Mesothelial cell of epicardium (in vitro differentiated cells): ENCODE measurements at places on chromosomes 6 and 20.

DNA sequence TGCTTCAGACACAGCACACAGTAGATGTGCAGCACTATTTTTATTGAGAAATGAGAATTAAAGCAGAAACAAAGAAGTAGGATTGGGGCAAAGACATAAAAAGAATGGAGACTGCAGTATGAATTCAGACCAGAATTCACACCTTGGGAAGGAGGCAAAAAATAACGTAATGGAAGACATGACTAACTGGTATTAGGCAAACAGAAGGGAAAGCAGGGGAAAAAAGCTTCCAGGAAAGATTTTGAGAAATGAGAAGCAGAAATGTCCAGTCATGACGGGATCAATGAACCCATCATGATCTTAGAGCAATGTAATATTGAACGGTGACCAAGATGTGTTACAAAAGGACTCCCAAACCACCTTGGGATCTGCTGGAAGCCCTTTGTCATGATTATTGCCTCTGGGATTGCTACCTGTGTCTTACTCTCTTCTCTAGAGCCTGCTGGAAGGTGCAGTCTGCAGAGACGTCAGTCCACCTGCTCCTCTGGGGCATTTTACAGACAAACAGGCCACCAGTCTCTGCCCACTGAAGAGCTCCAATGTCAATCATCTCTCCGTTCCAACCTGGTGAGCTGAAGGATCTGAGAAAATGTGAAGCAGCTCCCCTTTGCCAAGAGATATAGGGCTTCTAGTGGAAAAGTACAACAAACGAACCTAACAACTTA is 8.7 kb downstream of the NUDT3 start:
- no peak for DNase-seq

DNA sequence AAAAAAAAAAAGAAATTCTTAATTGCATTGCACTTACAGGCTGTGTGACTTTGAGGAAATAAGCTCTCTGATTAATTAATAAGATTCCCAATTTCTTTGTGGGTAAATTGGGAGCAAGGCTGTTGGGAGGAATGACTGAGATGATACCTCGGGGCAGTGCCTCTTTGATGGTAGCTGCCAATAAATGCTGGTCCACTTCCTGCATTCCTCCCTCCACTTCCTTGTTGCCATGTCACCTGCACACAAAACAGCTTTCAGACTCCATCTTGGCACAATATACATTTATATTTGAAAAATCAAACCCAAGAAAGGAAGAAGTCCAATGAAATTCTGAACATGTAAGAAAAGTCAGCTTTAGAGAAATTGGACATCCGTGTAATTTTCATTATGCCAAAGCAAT is 45.1 kb downstream of the MTHFD1L start:
- DNase-seq: no peak

DNA sequence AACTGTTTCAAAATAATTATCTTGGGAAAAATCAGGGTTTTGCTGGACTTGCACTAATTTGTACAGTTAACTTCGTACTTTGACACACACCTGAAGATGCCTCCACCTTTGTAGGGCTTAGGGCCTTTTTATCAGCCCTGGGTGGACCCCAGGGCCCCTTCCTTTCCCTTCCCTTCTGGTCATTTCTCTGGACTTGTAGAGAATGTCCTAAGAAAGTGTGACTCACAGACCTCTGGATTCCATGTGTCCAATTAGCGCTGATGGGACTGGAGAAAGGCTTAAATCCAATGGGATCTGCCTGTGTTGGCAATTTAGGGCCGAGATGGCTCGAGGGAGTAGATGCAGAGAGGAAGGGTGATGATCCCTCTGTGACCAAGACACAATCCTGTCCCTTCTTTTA is 9.3 kb downstream of the TRIM15 start:
- DNase-seq: no peak

DNA sequence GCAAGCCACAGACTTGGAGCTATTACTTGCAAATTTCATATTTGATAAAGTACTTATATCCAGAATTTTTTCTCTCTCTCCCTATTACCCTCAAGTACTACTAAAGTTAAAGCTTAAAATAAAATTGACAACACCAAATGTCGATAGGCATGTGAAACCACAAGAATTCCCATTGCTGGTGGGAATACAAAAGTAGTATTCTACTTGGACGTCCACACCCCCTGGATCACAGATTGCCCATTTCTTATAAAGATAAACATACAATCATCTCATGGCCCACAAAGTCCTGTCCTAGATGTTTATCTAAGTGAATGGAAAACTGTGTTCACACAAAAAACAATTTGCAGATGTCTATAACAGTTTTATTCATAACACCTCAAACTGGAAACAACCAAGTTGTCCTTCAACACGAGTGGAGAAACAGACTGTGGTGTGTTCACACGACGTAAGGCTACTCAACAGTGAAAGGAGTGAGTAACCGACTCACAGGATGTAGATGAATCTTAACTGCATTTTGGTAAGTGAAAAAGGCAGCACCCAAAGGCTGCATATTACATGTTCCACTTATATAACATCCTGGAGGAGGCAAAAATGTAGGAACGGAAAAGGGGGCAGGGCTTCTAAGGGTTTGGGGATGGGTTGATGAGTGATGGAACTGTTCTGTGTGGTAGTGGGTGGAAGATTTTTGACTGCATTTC is 297.4 kb downstream of the THBS2 start:
- DNase-seq: no peak

DNA sequence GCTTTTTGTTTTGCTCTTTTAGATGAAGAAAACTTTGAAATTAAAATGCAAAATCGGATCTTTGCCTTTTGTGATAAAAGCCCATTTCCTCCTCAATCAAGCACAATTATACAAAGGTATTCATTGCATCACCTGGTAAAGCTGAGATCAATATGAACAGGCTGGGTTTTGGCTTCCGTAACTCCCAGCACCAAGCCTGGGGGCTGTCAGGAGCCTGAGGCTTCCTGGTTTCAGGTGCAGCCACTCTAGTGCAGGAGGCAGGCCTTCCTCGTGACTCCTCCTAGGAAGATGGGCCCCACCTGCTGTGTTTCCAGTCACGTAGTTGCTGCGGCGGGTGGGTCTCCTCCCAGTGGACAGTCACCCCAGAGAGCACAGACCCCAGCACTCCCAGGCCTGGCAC is 54.0 kb downstream of the EDN3 start:
- no peak for DNase-seq

GRCh38 chr20:21519136-21519584 is 5.3 kb upstream of the NKX2-2 start:
- DNase-seq: no peak

DNA sequence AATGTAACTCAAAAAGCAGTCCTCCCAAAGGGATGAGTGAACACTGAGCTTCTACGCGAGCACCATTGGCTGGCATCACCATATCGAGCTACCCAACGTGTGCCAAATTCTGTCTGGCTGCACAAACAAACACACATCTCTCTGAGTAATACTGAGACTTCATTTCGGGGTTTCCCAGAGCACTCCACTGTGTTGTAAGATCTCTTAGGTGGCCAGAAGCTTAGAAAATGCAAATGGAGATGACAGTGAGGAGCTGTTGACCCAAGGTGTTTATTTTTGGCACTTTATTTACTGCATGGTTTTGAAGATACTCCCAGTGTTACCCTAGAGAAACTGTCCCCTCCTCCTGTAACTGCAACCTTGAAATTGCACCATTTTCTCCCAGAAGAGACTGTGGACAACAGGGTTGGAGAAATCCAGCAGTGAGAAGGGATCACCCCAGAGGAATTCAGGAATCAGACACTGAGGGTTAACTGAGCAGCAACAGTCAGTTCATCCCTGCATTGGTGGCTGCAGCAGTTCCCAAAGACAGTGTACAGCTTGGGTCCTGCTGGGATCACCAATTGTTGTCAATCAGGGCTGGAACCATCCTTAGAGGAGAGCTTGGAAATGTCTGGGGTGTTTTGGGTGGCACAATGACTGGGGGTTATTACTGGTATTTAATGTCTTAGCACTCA is 1.0 kb upstream of the RIPOR2 start:
- no peak for DNase-seq

GRCh38 chr6:114428341-114428740 is 85.5 kb upstream of the HS3ST5 start:
- no peak for DNase-seq

- no peak for DNase-seq
Measured at GRCh38 chr20:51543422-51543788, 886 bp upstream of the NFATC2 start.

- no peak for DNase-seq
Measured at GRCh38 chr6:125749865-125750691, 646 bp downstream of the HEY2 start.

DNA sequence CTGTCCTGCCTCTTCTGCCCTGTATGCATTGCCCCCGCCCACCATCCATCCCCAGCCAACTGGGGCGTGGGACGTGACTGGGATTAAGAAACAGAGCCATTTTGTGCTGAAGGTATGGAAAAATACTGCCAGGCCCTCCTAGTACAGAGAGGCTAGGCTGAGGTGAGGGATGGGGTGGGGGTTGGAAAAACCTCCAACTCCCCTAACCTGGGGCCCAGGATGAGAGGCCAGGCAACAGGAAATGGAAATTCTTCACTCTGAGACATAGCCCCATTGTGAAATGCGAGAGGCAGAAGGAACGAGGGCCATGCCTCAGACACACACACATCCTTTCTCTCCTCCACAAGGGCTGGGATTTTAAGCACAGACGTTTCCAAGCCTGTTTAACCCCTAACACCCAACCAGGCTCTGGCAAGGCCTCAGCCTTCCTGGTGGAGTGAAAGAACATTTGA is 19.9 kb downstream of the KCNK5 start:
- DNase-seq: no peak

- no peak for DNase-seq
Measured at GRCh38 chr20:49184691-49185070, 3.5 kb downstream of the STAU1 start.

GRCh38 chr6:22471132-22471690 is 98.2 kb upstream of the HDGFL1 start:
- no peak for DNase-seq

DNA sequence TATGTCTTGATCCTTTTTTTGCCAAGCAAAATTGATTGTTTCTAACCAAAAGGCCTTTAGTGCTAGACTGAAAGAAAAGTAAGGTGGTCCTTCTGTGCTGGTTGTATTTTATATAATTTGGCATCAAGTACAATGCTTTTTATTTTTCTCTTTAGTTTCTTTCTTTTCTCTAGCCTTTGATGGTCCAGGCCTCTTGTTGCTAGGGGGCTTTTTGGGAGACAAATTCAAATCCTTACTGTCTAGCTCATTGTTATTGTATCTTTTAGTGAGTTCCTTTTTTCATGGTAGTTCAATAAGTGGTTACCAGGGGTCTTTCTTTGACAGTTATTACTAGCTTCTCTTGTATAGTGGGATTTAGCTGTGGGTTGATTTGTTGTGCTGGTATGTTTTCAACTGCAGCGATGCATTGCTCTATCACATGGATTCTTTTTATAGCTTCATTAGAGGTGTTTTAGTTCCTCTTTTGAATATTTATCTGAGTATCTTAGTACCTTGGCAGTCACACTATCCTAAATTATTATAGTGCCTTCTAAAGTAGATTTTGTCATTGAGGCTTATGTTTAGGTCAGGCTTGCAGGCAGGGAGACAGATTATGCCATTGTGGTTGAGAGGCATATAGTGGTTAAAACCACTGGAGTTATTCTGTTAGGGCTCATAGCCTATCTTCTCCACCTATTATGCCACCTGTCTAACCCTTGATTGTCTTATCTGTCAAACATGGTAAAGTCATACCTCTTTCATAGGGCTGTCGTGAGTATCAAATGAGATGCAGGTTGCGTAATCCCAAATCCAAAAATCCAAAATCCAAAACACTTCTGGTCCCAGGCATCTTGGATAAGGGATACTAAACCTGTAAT is 49.5 kb downstream of the KCNS1 start:
- no peak for DNase-seq

GRCh38 chr6:166167801-166168615 is at the start of gene TBXT:
TSS of gene TBXT (minus strand) at chr6:166167851. CDS start at chr6:166167591, 260 bp downstream.
- DNase-seq: peak; percentile 45

GRCh38 chr6:72064399-72064975 is 178.1 kb downstream of the RIMS1 start:
- no peak for DNase-seq

- no peak for DNase-seq
Measured at GRCh38 chr20:56511926-56512325, 12.6 kb upstream of the FAM209A start.

GRCh38 chr20:33684533-33685327 is 1.5 kb downstream of the E2F1 start:
- DNase-seq: no peak

- DNase-seq: no peak
Measured at GRCh38 chr6:109118337-109118736, 23.0 kb downstream of the CEP57L1 start.

- no peak for DNase-seq
Measured at GRCh38 chr6:105977934-105978504, 108.1 kb upstream of the PRDM1 start.

DNA sequence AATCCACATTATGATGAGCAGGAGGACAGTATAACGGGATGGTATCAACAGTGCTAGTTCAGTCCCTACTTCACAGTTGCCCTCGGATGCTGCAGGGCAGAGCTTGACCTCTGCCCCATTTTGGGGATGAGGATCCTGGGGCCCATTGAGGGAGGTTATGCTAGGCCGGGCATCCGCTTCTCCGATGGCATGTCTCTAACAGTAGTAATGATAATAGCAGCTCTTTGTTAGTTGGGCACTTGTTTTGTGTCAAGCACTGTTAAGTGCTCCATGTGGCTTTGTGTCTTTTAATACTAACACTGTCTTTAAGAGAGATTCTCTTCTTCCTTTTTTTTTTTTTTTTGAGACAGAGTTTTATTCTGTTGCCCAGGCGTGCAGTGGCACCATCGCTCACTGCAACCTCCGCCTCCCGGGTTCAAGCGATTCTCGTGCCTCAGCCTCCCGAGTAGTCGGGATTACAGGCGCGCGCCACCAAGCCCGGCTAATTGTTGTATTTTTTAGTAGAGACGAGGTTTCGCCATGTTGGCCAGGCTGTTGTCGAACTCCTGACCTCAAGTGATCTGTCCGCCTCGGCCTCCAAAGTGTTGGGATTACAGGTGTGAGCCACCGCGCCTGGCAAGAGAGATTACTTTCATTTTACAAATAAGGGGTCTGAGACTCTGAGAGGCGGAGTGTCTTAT is 1.1 kb downstream of the MAPRE1 start:
- no peak for DNase-seq

DNA sequence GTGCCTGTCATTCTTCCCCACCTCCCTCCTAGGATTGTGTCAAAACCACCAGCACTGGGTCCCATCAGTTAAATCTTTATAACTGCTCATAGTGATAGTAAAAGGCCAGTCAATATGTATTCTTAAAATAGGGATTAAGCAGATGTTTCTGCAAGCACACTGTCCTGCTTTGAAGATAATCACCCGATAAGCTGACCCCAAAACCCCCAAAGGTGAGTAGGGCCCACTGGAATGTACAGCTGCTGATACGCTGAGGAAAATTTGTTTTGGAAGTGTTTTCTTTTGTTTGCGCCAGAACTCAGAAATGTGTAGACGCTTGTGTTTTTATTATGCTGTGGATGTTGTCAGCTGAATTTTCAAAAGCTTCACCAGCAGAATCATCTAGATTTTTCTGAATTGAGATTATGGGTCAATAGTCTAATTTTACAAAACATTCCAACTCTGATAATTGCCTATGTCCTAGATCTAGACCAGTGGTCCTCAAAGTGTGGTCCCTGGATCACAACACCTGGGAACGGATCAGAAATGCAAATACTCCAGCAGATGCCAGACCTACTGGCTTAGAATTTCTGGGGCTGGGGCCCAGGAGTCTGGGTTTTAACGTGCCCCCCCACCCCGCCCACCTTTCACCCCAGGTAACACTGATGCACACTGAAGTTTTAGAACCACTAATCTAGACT is 11.4 kb downstream of the BFSP1 start:
- DNase-seq: no peak
